ENCODE measurements at places on chromosomes 16 and 17. TPM values are rescaled to one million over a fixed set of nuclear protein-coding genes. Genes with fewer than 3 reads are reported as not detected.

Gene CNGB1
- not detected for total RNA-seq

Gene CRLF3
- total RNA-seq, result 14.1 TPM

Gene GUCY2D
- total RNA-seq, result not detected

Gene RNF222
- total RNA-seq, result not detected

Gene GPR139
- not detected for total RNA-seq

Gene SLC35G6
- total RNA-seq, result not detected

Gene ESRP2
- total RNA-seq, result 0.17 TPM

Gene TBC1D28
- not detected for total RNA-seq

Gene SLC13A2
- not detected for total RNA-seq

Gene HOXB4
- 8.9 TPM for total RNA-seq

Gene GNGT2
- total RNA-seq, result not detected

Gene KRTAP9-2
- total RNA-seq, result not detected

Gene SRL
- total RNA-seq, result under 0.01 TPM

All from fibroblast of lung (primary cell).